ENCODE measurements at places on chromosomes 11 and 22.

DNA sequence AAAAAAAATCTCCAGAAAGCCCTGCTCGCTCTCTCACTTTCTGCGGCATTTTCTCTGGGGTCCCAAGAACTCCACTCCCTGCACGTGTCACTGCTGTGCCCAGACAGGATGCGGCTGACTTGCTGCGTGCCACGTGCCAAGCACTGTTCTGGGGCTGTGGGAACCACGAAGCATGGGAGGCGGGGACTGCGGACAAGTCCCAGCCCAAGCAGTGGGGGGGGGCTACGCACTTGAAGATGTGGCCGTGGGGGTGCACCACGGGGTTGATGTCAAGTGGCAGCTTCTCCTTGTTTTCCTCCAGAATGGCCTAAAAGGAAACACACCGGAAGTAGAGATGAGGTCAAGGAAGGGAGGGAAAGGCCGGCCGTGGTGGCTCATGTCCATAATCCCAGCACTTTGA, 10.8 kb downstream of the TTLL12 start:
- no peak for DNase-seq

- no peak for DNase-seq
Measured at GRCh38 chr11:5280582-5281102, 10.9 kb upstream of the HBE1 start.

- DNase-seq = no peak
Measured at GRCh38 chr11:9615031-9615451, 41.6 kb downstream of the WEE1 start.

- no peak for DNase-seq
Measured at GRCh38 chr22:50400406-50400805, 57.3 kb downstream of the PPP6R2 start.

- DNase-seq = no peak
Measured at GRCh38 chr11:134577751-134578395, 165.8 kb upstream of the B3GAT1 start.

- no peak for DNase-seq
Measured at GRCh38 chr11:71470946-71471345, 17.9 kb downstream of the NADSYN1 start.

DNA sequence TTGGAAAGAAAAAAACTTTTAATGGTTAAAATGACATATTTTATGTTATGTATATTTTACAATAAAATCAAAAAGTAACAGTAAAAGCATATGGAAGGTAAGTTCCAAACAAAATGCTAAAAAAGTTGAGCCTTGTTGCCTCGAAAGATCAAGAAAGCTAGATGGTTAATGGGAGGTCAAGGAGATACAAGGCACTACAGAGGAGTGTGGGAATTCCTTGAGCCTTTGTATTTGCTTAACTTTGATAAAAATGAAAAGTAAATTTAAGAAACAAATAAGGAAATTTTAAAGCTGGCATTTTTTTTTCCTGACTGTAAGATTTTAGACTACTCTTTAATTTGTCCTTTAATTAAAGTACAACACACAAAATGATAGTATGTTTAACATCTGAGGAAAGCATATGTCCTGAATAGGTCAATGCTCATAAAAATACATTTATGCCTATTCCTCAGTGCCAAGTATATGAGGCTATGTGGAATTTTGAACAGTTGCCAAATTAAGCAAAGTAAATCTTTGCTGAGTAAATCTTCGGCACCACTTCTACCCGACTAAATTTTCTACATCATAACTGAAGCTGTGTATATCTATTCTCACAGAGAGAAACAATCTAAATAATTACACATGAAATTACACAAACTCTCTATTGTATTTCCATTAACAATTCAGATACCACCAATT, 108.8 kb downstream of the TTC28 start:
- DNase-seq = no peak

- DNase-seq = no peak
Measured at GRCh38 chr11:47889714-47890441, 41.7 kb upstream of the NUP160 start.

DNA sequence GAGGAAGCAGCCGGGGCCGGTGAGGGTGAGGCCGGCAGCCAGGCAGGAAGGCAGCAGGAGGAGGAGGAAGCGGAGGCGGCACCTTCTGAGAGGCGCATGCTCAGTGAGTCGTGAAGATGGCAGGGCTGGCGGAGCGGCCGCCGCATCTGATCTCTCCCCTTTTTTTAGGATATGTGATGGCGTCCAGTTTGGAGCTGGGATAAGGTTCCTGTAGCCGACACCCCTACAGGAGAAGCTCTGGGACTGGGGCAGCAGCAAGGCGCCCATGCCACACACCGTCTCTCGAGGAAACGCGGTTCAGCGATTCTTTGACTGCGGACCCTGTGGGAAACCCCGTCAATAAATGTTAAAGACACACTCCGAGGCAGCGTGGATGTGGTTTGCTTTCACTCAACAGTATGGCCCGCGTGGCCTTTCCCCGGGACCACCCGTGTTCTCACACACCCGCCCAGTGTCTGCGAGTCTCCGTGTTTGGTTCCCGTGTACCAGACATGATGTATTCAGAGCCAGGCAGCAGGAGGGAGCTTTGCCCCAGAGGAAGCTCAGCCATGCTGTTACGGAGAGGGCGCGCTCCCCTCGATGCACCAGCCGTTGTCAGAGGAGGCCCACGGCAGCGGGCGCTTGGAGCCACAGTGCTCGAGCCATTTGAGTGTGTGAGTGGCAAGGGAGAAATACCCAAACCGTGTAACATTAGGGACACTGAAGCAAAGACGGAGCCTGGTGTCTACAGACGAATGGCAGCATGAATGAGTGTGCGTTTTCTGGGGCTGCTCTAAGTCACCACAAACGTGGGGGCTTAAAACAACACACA, 27.7 kb upstream of the PARVB start:
- no peak for DNase-seq

DNA sequence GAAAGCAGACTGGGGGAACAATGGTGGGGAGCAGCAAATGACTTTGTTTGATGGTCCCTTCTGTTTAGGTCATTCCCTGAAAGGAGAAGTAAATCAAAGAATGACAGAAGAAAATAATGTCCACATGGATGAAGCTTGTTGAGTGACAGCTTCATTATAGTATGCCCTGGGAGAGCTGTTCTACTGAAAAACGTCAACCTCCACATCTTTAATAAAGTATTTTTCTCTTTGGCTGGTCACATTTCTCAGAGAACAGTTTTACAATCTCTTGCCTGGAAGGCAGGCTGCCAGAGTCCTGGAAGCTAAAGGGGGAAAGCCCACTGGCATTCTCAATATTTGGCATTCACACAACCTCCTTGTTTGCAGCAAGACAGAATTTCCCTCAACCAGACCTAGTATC, 287.9 kb downstream of the SWAP70 start:
- no peak for DNase-seq

GRCh38 chr11:85902353-85902752, 47.2 kb downstream of the CCDC83 start:
- DNase-seq = no peak

DNA sequence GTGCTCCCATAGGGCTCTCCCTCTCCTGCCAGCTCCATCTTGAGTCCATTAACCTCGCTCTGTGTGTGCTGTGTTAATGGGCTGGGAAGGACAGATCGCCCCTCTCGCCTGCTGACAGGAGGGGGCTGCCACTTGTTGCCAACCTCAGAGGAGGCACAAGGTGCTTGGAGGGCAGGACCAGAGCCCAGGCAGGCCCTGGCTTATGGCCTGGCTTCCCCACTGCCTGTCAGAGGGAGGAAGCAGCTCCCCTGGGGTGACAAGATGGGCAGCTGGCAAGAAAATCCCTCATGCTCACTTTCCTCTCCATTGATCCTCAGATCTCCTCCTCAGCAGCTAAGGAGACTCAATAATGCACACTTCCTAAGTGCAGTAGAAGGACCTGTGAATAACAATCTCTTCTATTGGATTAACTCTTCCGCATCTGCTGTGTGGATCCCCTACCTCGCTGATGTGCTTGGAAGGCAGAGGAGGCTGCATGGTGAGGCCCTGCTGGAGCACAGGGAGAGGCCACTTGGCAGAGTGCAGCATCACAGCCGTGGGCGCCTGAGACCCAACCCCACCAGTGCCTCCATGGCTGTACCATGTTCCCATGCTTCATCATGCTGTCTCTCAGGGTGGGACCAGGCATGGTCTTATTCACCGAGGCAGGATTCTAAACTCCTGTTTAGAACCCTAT, 70.3 kb downstream of the TRIM29 start:
- no peak for DNase-seq

DNA sequence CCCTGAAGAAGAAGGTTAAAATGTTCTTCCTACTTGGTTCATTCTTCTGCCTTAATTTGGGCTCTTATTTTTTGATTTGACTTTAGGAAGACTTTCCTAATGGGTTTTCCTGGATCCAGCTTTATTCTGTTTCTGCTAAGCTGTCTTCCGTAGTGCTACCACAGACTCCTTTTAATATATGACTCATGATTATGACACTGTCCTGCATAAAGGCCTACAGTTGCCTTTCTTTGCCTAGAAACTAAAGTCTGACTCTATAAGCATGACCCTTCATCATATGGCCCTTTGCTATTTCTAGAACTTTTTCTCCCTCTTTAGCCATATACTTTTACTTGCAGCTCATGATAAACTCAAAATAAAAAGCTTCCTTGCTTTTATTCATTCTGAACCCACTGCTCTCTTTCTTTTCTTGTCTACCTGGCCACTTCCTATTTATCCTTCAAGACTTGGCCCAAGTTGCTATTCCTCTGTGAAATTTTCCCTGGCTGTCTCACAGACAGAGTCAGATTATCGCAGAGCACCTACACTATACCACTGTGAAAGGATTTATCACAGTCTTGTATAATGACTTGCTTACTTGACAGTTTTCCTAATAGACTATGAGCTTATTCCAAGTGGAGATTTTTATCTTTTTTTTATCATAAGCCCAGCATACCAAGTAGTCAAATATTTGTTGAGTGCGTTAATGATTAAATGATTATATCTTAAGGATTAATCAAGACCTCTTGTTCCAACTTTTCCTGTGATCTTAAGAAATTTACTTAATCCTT, 24.7 kb downstream of the TBCEL start:
- DNase-seq = no peak

GRCh38 chr11:20248121-20248772, 88.0 kb upstream of the DBX1 start:
- DNase-seq = no peak

- no peak for DNase-seq
Measured at GRCh38 chr11:47352556-47352955, at the start of gene MYBPC3. Gene MYBPC3, minus strand, starts transcription at chr11:47352702. Its CDS starts 55 bp downstream, at chr11:47352647.

- no peak for DNase-seq
Measured at GRCh38 chr11:23856654-23857053, 640.2 kb upstream of the LUZP2 start.

- no peak for DNase-seq
Measured at GRCh38 chr11:11349106-11349825, 3.8 kb downstream of the CSNK2A3 start.

DNA sequence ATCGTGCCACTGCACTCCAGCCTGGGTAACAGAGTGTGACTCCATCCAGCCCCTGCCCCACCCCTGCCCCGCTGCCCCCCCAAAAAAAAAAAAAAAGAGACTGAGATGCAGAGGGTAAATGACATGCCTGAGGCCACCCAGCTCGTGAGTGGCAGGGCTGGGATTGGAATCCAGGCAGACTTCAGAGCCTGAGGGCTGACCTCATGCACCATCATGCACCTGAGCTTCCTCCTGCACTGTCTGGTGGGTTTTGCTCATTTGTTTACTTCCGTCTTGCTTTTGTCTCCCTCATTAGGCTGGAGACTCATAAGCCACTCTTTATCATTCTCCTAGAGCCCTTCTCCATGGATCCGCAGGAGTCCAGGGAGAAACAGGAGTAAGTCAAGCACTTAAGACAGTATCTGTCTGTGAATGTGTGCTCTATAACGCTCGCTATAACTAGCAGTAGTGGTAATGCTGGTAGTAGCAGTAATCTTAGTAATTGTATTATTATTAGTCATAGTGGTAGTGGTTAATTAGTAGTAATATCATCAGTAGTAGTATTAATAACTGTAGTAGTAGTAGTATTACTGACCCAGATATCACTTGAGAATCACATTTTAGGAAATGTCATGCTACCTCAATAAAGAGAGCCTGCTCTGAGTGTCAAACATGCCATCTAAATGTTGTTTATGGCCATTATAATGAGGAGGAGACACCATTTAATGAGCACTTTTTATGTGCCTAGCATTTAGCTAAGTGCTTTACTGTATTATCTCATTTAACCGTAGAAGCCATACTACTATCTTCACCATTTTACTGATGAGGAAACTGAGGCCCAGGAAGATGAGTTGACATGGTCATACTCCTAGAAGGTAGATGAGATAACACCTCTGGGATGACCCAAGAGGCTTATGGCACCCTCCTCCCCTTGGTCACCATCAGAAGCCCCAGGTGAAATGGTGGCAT, 85.0 kb downstream of the NAT10 start:
- DNase-seq = no peak

DNA sequence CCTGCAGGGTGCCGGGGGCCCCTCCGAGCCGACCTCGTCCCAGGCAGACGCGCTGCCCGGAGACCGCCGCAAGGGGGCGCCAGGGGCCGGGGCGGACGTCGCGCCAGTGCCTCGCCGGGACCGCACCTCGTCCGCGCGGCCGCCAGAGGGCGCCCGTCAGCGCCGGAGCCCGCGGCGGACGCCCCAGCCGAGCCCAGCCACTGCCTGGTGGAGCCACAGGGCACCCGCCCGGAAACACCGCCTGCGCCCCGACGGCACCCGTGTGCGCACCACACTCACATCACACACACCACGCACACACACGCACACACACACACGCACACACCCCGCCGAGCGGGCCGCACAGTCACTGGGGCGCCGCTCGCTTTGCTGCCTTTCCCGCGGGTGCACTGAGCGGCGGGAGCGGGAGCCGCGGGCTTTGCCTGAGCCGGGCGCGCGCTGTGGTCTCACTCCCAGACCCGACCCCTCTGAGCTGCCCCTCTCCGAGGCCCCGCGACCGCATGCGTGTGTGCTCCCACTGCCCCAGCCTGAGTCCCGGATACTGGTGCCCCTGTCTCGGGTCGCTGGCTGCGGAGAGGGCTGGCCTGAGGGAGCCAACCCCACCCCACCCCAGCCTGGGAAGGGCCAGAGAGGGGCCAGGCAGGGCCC, 449.3 kb downstream of the OPCML start:
- no peak for DNase-seq

- DNase-seq = no peak
Measured at GRCh38 chr22:50243685-50244419, 971 bp downstream of the TUBGCP6 start.

- DNase-seq = peak; percentile 42
Measured at GRCh38 chr11:77073328-77074001, 6.7 kb downstream of the CAPN5 start.

DNA sequence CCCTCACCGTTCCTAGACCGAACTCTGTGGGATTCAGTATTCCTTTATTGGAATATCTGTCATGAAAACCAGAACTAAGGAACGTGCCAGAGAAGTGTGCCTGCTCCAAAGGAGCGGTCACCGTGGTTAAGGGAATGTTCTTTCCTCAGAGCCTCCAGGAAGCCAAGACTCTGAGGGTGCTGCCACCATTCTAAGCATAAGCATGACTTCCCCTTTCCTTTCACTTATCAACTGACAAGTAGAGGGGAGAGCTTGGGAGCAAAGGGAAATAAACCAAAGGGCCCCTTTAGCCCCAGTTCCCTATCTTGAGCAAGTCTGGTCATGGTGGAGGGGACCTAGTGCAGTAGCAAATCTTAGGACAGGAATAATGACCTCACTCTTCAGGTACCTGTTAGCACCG, 26.8 kb downstream of the CTR9 start:
- no peak for DNase-seq

All from SHP77 treated with DMSO at 0.1 percent for 48 hours (cell line).